ENCODE measurements at places on chromosomes 12 and 14. TPM values are rescaled to one million over a fixed set of nuclear protein-coding genes. Genes with fewer than 3 reads are reported as not detected.

DNA sequence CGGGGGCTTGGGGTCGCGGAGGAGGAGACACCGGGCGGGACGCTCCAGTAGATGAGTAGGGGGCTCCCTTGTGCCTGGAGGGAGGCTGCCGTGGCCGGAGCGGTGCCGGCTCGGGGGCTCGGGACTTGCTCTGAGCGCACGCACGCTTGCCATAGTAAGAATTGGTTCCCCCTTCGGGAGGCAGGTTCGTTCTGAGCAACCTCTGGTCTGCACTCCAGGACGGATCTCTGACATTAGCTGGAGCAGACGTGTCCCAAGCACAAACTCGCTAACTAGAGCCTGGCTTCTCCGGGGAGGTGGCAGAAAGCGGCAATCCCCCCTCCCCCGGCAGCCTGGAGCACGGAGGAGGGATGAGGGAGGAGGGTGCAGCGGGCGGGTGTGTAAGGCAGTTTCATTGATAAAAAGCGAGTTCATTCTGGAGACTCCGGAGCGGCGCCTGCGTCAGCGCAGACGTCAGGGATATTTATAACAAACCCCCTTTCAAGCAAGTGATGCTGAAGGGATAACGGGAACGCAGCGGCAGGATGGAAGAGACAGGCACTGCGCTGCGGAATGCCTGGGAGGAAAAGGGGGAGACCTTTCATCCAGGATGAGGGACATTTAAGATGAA, 630 bp downstream of the FOS start:
- no peak for DNase-seq

- no peak for DNase-seq
Observed at GRCh38 chr14:93525696-93526451, 95.1 kb downstream of the UNC79 start.

Gene CPNE6
- polyA plus RNA-seq: not detected

GRCh38 chr14:61569812-61570548, 125.3 kb upstream of the HIF1A start:
- DNase-seq: no peak

Gene FOS
- polyA plus RNA-seq: 143 TPM

Gene CCDC177
- polyA plus RNA-seq: 0.18 TPM

DNA sequence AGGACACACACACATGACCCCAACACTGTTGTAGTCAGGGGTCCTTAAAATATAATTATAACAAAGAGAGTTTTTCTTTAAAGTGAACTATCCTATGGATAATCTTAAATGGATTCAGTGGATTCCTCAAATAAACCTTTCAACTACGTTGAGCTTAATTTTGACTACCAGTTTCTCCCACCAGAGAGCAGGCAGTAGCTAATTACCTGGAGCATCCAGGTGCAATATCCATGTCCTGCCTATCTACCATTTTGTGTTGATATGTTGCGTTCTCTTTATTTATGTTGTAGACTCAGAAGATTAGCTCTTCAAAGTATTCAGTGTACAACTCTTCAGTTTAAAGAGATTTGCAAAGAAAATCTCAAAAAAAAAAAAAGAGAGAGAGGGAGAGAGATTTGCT, 127.2 kb upstream of the GZMB start:
- no peak for DNase-seq

DNA sequence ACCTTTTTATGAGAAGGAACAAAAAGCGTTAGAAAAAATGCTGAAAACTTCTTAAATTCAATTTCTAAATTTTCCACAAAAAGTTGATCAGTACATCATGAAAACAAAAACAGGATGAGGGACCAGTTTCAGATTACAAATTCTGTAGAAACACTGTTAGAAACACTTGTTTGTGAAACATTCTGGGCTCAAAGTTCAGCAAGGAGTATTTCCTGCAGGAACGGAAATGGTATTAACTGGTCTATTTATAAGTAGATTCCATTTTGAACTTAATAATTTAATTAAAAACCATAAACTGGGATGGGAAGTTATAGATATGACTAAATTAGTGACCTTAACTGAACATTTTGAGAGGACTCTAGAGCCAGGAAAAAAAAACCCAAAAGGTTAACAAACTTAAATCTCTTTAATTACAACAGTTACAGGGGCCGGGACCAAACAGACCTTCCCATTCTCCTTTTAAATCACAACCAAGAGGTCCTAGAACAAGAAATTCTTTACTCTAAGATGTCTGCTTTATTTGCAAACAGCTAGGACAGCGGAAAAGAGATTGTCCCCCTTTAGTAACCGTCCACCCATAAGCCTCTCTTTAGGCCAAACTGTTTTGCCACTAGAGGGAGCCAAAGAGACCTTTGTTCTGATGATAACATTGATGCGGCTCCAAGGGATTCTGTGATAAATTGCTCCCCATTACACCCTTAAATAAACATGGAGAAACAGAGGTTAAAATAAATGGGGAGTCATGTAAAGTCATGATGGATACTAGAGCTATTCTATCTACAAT, 69.0 kb upstream of the RERGL start:
- no peak for DNase-seq

- DNase-seq: peak; percentile 89
Observed at GRCh38 chr14:22882529-22883172, 371 bp upstream of the REM2 start.

Gene ITGB7
- polyA plus RNA-seq: 1.7 TPM

Data from renal pelvis (tissue), 12 donors.